ENCODE measurements at places on chromosomes 13 and 19. TPM values are rescaled to one million over a fixed set of nuclear protein-coding genes. Genes with fewer than 3 reads are reported as not detected.
A peak's percentile ranks its signal among the peaks of the same experiment; 100 is the strongest.

ZNF415 gene
- total RNA-seq, result 1.5 TPM

SLAIN1 gene
- 29.3 TPM for total RNA-seq

NMRK2 gene
- total RNA-seq, result not detected

RNF225 gene
- 1.6 TPM for total RNA-seq

SHD gene
- not detected for total RNA-seq

BRCA2 gene
- 29.9 TPM for total RNA-seq

CYP4F8 gene
- not detected for total RNA-seq

MCF2L gene
- 10.7 TPM for total RNA-seq

ZNF175 gene
- 8.9 TPM for total RNA-seq

CEACAM4 gene
- total RNA-seq, result not detected

FRY gene
- total RNA-seq, result 0.58 TPM

DNA sequence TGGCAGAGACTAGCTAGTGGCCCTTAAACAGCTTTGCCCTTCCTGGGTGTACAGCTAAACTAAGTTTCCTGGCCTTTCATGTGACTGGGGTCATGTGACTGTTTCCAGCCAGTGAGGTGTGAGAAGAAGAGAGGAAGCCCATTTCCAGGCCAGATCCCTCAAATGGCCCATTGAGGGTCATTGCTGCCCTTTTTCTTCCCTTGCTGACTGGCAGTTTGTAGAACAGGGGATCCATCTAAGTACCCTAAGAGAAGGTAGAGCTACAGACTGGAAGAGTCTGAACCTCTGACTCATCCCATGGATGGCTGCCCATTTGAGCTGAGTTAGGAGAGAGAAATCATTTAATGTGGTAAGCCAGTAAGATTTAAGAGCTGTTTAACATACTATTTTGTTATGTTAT lies 2.8 kb downstream of the SWSAP1 start:
- peak; percentile 22 for DNase-seq

GRCh38 chr19:27906081-27906480 lies 1306.9 kb downstream of the UQCRFS1 start:
- DNase-seq, result no peak

DNA sequence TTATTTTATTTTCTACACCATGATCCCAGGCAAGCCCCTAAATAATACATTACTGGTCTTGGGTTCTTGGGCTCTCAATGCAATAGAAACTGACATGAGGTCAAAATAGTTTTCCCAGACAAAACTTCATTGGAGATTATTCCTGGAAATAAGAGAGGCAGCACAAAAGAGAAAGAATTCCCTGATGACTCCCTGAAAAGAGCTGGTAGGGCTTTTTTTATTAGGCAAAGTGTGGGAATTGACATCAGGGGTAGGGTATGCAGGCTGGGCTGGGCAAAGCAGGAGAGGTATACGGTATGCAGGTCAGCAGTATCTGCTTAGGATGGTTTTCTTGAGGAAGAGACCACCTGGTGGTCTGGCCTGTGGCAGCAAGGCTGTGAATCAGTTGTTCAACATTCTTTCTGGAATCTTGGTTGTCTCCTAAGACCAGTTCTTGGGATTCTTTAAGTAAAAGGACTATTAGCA lies 9.3 kb upstream of the IGFL3 start:
- no peak for DNase-seq

- no peak for DNase-seq
Measured at GRCh38 chr13:107851670-107852069, 363.7 kb downstream of the LIG4 start.

- DNase-seq, result peak; percentile 47
Measured at GRCh38 chr19:36488846-36489117, 579 bp downstream of the ZNF566 start.

DNA sequence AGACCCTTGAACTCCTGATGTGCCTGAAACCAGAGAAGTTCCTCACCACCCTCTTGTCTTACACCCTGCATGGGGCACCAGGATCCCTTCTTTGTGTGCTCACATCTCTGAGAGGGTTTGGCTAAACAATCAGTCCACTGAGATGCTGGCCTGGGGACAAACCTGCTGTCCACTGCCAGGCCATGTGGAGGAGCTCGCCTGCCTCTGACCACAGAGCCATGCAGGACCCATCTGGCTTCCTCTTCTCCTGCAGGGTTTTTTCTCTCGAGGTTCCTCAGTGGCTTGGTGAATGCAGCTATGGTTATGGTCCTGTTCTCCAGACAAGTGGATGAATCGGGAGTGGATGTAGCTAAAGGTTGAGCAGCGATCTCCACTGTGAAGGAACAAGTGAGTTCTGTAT lies 49.1 kb upstream of the MEDAG start:
- DNase-seq, result no peak

- no peak for DNase-seq
Measured at GRCh38 chr19:16435238-16435917, 36.4 kb downstream of the EPS15L1 start.

- peak; percentile 40 for DNase-seq
Measured at GRCh38 chr19:8512115-8512967, 1.6 kb downstream of the ZNF414 start.

DNA sequence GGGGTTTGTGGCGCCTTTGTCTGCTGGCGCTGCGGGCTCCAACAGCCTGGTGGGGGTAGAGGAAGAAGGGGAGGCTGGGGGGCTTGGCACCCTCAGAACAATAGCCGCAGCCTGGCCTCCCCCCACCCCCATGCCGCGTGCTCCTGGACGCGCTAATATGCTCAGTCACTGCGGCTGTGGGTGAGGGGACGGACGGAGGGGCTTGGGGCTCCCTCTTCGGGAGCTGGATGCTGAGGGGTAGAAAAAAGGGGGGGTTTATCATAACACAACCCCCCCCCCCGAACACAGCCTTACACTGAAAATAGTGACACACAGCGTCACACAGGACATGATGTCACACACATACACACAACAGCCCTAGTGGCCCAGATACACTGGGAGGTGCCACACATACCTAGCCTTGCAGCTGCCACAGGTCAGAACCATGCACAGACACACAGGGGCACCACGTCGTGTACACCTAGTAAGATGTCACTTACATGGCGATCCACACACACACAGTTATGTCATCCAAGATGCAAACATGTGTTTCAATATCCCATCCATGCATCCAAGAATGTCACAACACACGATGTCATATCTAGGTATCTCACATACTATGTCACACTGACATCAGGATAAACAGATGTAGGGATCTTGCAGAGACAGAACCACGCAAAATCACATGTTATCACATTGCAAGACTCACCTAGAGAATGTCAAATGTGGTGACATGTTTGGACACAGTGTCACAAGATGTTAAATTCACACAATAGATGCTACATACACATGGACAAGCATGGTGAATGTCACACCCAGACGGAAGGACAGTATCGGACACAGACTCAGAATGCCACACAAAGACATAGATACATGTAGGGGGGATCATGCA lies 806 bp downstream of the MAST1 start:
- DNase-seq, result no peak

- DNase-seq, result no peak
Measured at GRCh38 chr13:30711375-30711774, 24.0 kb upstream of the ALOX5AP start.

- DNase-seq, result no peak
Measured at GRCh38 chr19:14096272-14096992, 5.9 kb upstream of the SAMD1 start.

- DNase-seq, result no peak
Measured at GRCh38 chr19:56699552-56699951, 28.0 kb upstream of the ZNF835 start.

DNA sequence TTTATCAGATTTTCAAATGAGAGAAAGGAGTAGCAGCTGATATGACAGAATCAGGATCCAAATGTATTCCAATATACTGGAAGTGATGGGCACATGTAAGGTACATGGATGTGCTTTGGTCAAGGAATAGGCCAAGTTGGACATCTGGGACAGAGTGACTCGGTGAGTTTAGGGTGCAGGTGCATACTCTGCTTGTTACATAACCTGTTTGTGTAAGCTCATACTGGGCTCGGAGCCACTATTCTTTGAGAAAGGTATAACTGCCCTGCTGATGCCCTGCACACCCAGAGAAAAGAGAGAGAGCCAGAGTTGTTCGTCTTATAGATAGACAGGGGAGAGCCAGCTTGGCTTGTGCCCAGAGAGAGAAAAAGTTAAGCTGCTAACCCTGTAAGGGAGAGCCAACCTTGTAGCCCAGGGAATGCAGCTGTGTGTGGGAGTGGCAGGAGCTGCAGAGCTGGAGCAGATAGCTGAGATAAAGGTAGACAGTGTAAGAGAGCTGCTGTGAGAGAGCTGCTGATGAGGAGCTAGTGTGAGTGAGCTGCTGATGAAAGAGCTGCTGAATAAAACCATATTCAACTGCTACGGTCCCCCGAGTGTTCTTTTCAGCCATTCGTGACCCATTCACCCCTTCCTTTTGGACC lies 40.7 kb upstream of the N4BP2L1 start:
- DNase-seq, result no peak

GRCh38 chr13:97353927-97354675 lies 79.9 kb upstream of the RAP2A start:
- no peak for DNase-seq

Data from activated naive CD8-positive, alpha-beta T cell treated with anti-CD3 and anti-CD28 coated beads for 36 hours (primary cell).